ENCODE measurements at places on chromosomes 1 and 21.

DNA sequence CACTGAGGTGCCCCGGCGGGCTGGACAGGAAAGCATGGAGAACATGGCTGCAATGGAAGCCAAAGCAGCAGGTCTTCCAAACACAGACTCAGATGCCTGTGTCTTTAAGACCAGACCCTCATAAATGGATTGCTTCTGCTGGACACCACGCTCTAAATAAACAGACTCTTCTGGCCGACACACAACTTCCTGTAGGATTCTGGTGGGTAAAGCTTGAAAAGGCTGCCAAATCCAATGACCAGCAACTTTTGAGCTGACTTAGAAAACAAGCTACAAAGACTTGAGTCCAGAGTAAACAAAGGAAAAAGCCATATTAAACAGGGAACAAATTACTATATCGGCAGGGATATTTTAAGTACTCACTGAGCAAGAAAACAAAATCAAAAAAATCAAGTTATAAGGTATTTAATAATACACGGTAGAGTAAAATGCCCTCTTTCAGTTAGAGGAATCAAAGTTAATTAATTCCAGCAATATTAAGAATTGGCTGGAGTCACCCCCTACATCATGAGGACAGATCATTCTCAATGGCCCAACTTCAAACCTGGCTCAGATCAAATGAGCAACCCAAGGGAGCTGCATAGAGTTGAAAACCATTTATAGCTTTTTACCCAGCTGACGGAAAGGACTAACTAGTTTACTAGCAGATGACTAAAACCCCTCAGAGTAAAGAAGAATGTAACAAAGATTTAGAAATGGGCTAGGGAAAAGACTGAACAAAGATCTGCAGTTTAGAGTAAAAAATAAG, 102.4 kb downstream of the TGFBR3 start:
- no peak for DNase-seq

- no peak for DNase-seq
Observed at GRCh38 chr1:38585971-38586370, 273.6 kb downstream of the RRAGC start.

GRCh38 chr1:23854568-23854967, 13.5 kb downstream of the FUCA1 start:
- peak; percentile 56 for DNase-seq

GRCh38 chr1:193358419-193358818, 172.0 kb upstream of the B3GALT2 start:
- DNase-seq, result no peak

DNA sequence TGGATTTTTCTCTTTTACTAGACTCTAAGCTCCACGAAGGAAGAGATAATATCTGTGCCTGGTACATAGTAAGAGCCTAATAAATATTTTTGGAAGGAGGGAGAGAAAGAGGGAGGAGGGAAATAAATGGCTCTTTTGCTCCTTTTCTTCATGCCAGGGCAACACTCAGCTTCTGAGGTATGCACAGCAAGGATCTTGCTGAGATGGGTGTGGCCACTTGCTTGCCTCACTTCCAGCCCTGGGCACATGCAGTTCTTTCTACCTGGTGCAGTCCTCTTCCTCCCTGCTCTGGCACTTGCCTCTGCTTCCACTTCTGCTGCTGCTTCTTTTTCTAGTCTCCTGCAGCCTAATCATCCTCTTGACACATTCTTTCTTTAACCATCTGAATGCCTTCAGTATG, 148.1 kb downstream of the FGGY start:
- DNase-seq, result no peak

DNA sequence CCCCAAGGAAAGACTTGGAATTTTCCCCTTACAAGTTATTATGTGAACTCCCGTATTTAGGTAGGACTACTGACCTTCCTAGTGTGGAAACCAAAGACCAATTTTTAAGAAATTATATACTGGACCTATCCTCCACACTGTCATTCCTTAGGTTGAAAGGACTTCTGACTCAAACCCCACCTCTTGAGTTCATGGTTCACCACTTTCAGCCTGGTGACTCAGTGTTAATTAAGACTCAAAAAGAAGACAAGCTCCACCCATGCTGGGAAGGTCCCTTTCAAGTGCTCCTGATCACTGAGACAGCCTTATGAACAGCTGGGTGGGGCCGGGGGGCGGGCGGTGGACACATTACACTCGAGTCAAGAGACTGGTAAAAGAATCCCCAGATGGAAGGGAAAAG, 113.2 kb downstream of the LRRC53 start:
- no peak for DNase-seq

DNA sequence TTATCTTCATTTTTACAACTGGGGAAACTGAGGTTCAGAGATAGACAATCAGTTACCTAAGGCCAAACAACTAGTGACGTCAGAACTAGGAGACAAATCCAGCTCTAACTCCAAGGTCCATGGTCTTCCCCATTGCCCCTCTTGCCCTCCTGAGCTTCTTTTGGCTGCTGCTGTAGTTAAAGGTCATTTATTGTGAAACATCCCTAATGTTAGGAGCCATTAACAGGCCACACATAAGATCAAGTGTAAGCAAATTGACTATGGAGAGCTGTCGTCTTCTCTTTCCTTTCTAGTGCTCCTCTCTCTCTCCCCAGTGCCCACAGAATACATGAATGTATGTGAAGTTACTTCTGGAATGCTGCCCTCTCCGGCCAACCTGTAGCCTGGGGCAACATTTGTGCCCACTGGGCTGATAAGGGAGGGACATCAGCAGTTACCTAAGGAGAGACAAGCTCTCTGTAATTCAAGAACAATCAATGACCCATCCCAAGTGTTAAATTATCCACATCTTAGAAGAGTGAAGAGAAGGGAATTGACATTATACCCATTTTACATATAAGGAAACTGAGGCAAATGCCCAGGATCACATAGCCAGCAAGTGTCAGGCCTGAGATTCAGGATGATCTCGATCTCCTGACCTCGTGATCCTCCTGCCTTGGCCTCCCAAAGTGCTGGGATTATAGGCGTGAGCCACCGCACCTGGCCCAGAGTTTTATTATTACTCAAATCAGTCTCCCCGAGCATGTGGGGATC, 40.1 kb downstream of the PTAFR start:
- no peak for DNase-seq

- peak; percentile 96 for DNase-seq
Observed at GRCh38 chr1:159012495-159012894, 2.8 kb downstream of the IFI16 start.

DNA sequence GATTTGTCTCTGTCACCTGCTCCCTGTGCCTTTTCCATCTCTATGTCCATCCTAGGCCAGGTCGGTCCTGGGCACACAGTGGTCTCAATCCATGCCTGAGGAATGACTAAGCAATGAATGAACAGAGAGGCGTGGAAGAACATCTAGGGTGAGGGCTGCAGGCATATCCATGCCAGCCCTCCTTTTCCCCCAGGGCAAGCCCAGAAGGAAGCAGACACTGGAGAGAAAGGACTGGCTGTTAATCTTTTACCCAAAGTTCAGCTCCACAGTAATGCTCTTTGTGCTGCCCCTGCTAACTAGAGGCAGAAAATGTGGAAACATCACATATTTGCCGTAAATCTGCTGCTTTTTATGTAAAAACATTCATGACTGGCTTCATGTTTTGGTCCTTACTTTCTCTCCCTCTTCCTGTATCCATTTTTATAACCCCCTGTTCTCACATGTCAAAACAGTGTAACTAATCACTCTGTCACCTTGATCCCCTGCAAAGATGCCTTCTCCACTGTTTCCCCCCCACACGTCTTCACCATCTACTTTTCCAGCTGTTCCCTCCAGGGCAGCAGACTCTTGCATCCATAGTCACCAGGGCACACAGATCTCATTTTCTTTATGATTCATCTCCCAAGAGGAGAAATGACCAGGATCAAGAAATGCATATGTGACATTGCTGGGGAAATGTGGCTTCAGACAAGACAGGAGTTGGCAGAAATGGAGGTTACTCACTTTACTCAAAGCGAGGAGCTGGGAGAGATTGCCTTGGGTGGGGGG, 166.4 kb upstream of the PROX1 start:
- no peak for DNase-seq

DNA sequence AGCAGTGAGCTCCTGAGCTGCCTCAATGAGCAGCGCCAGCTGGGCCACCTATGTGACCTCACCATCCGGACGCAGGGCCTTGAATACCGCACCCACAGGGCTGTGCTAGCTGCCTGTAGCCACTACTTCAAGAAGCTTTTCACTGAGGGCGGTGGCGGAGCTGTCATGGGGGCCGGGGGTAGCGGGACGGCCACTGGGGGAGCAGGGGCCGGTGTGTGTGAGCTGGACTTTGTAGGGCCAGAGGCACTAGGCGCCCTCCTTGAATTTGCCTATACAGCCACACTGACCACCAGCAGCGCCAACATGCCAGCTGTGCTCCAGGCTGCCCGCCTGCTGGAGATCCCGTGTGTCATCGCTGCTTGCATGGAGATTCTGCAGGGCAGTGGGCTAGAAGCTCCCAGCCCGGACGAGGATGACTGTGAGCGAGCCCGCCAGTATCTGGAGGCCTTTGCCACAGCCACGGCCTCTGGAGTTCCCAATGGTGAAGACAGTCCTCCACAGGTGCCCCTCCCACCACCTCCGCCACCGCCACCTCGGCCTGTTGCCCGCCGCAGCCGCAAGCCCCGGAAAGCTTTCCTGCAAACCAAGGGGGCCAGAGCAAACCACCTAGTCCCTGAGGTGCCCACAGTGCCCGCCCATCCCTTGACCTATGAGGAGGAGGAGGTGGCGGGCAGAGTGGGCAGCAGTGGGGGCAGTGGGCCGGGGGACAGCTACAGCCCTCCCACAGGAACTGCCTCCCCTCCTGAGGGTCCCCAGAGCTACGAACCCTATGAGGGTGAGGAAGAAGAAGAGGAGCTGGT, 12.3 kb downstream of the ZBTB7B start:
- DNase-seq, result no peak

Measured in MM.1S (cell line).